ENCODE measurements at places on chromosomes 16 and 17. TPM values are rescaled to one million over a fixed set of nuclear protein-coding genes. Genes with fewer than 3 reads are reported as not detected.

The PSME3 gene
- total RNA-seq, result 146 TPM

The KCNJ2 gene
- total RNA-seq, result 0.66 TPM

The LGALS3BP gene
- total RNA-seq, result 383 TPM

The KRTAP9-4 gene
- total RNA-seq, result not detected

The ST3GAL2 gene
- 27.9 TPM for total RNA-seq

The CDK5RAP3 gene
- total RNA-seq, result 50.0 TPM

The COX6A2 gene
- not detected for total RNA-seq

The HID1 gene
- total RNA-seq, result 1.8 TPM

The CTRB2 gene
- total RNA-seq, result not detected

The SLC5A10 gene
- total RNA-seq, result not detected

The MMP28 gene
- 0.13 TPM for total RNA-seq

The TEX14 gene
- 2.7 TPM for total RNA-seq

All from HT1080 (cell line).